ENCODE measurements at places on chromosomes 3 and 15.

DNA sequence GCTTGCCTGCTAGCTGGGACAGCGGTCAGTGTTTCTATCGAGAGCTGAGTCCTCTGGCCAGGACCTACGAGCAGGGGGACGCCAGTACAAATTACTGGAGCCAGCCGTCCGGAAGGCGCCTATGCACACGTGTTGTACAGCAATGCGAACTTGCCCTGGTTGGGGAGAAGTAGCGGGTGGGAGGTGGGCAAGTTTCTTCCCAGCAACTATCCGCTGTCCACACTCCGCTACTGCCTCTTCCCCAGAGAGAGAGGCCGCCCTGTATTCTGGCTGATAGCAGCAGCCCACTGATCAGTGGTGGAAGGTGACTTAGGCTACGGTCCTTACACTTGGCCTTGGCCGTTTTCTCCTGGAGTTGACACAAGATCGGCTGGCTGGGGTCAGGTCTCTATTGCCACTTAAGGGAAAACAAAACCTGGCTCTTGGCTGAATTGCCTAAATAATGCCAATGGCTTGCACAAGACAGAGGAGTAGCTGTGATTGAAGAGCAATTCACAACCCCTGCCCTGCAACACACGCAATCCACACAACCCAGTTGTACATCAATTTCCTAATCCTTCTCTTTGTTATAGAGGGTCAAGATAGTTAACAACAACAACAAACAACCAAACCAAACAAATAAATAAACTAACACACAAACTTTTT is 12.8 kb upstream of the SHC4 start:
- DNase-seq, result no peak

- DNase-seq, result no peak
These were observed 768 bp downstream of the AAGAB start for GRCh38 chr15:67253549-67254237.

DNA sequence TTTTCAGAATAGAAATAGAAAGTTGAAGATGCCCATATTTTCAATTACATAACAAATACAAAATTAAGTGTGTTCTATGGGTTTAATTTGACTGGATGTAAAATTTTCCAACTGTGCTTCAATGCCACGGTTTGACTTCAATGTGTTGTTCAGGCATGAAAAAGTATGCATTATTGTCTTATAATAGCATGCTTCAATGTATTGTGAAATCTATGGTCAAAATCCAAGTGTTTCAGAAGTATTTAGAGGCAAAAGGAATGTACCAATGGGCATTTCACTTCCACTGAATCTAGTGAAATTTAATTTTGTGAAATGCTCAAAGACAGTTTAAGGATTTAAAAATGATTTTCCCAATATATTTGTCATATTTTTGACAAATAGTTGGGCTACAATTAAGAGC is 16.0 kb downstream of the NEK10 start:
- no peak for DNase-seq

DNA sequence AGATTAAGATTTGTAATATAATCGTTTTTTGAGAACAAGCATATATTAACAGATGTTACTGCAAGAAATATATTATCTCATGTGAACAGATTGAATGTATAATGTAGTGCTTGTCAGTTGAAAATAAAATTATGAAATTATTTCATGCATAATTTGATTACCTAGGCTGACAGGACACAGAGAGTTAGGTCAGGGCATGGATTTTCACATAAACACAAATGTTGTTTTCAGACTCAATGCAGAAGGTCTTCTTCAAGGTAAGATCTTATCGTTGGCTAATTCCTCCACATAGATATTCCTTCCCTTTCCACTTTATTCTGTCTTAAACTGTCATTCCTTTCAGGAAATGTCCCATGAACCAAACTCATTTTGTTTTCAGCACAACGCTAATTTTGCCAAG is 20.1 kb upstream of the TM4SF1 start:
- DNase-seq, result no peak

GRCh38 chr3:28916713-28917499 is 364.0 kb upstream of the RBMS3 start:
- no peak for DNase-seq

DNA sequence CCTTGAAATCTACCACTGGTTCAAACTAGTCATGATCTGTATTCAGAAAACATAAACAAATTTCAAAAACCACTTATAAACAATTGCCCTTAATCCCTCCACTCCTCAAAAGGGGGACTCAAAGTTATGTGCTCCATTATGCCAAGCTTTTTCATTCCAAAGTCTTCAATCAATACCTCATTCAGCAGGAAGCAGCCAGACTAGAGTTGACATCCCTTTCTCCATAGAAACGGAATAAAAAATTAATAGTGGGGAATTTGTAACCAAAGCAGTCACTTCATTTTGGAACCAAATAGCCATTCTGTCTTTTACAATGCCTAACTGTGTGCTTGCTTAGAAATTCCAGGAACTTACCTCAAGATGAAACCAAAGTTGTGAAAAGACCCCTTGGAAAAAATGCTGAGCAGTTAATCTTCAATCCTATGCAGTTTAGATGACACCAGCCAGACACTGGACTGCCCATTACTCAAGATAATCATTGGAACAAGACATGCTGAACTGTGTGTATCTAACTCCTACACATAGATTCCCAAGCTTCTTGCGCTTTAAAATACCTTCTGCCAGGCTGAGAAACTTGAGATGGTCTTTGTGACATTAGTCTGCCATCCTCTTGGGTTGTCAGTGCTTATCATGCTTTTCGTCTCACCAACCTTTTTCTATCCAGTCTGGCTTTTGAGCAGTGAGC is 406.2 kb downstream of the PLOD2 start:
- no peak for DNase-seq

DNA sequence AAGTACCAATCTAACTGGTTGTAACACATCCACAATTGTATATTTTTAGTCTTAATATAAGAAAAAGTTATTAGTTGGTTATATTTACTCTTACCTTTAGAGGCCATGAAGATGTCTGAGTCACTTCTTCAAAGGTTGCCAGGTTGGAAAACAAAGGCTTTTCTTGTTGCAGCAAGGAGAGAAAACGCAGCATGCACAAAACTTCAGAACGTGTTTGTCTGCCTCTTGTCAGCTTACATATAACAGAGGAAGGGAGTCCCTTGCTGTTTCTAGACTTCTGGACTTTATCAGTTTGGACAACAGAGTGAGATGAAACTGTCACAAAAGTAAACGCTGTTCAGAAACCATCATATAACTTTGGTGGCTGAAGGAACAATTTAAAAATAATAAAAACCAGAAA is at the start of gene PLSCR5:
PLSCR5 (minus strand) TSS at position 241 of the 400 bp plus-strand sequence; CDS start at position 107, 134 bp downstream.
- DNase-seq, result no peak

Measured in CD4-positive, alpha-beta T cell treated with Interleukin-15 for 4 hours (primary cell).